ENCODE measurements at places on chromosomes 12 and 14.

DNA sequence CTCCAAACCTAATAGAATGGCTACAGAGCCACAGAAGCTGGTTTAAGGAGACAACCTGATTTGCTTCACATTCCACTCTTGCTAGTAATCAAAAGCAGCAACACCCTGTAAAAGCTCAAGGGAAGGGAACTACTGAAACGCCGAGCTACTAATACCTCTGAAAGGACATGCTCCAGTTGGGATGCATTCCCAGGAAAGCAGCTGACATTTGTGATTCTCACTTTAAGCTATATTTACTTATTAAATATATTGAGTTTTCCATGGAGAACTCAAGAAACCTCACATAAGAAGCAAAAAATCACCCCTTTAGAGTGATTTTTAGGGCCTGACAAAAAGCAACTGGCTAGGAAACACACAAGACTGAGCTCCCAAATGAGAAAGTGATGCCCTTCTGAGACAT lies 1073.0 kb upstream of the FLRT2 start:
- no peak for DNase-seq

GRCh38 chr12:66329941-66330340 lies 27.6 kb downstream of the HELB start:
- DNase-seq: no peak

DNA sequence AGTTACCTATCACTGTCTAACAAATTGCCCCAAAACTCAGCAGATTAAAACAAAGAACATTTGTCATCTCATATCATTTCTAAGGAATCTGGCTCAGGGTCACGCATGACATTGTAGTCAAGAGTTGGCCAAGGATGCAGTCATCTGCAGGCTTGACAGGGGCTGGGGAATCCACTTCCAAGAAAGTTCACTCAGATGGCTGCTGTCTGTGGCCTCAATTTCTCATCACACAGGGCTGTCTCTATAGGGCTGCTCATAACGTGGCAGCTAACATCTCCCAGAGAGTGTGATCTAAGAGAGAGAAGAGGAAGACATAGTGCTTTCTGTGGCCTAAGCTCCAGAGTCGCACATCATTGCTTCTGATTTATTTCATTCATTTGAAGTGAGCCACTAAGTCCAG lies 17.0 kb upstream of the IL22 start:
- DNase-seq: no peak

- no peak for DNase-seq
Observed at GRCh38 chr14:34050606-34051005, 99.7 kb upstream of the EGLN3 start.

All from effector CD8-positive, alpha-beta T cell (primary cell).